ENCODE measurements at places on chromosomes 3 and 15.

DNA sequence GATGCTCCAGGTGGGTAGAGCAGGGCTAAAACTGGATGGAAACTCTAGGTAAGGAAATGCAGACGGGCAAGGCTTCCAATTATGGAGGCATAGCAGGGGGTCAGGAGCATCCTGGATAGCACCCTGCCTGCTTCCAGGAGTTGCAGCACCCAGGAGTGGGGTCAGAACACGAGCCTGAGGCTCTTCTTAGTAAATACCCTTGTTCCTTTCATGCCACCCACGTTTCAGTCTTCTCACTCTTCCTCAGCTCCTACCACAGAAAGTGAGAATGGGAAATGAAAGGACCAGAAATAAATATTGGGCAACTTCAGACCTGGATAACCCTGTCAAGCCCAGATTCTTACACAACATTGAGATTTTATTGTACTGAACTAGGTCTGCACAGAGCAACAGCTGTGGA, 16.4 kb downstream of the CCR1 start:
- no peak for DNase-seq

DNA sequence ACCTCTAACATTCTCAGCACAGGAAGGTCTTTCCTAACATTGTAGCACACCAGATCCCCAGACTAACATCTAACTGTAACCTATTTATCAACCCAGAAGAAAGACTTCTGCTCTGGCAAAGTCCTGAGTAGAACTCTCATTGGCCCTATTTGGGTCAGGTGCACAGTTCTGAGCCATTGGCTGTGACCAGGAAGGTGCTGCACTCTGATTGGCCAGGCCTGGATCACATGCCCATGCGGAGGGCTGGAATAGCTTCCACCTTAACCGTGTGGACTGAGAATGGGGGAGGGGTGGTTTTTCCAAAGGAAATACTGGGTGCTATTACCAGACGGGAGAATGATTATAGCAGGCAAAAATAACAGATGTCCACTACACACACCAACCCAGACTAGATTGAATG, 11.5 kb downstream of the FEZF2 start:
- no peak for DNase-seq

- no peak for DNase-seq
These were observed 94.0 kb downstream of the GTPBP8 start for GRCh38 chr3:113084777-113085176.

DNA sequence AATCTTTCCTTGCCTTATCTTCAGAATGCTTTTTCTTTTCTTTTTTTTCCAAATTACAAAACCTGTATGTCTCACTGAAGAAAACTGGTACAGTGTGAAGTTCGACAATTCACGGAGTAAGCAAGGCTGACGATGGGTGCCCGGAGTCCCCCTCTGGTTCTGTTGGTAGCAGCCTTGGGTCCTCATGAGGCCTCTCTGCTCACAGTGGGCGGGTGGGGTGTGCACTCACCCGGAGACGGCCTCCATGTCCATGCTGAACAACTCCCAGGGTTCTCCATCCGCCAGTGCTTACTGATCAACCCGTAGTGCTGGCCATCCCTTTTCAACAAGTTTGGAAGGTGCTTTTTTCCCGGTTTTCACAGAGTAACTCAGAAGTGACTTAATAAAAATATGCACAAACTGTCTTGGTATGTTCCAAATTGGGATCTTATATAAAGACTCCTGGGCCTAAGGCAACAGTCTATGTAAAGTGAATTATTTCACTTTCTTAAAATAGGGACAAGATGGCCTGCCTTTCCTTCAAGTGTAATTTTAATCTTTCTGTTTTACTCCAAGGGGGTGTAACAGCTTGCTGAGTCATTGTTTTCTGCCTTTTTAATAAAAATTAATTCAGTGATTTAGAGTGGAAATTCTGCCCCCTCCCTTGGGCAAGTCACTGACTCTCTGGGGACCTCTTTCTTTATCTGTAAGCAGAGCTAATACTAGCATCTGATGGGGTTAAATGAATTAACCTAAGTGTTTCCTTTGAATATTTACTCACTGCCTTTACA, 23.7 kb downstream of the LRRK1 start:
- DNase-seq, result no peak
